ENCODE measurements at places on chromosomes 13 and 19. TPM values are rescaled to one million over a fixed set of nuclear protein-coding genes. Genes with fewer than 3 reads are reported as not detected.

GRCh38 chr13:35833608-35834275, 297.4 kb downstream of the DCLK1 start:
- H3K4me1 ChIP-seq: no peaks in the 10 kb centered on the region
- no peak overlapping the region for H3K4me3 ChIP-seq
- H3K27ac ChIP-seq: no peak overlapping the region
- DNase-seq: no peak
- H3K36me3 ChIP-seq: no peaks in the 10 kb centered on the region
- H3K27me3 ChIP-seq: no peaks in the 10 kb centered on the region

GRCh38 chr13:79851318-79851717, 370.4 kb downstream of the NDFIP2 start:
- DNase-seq: no peak
- H3K36me3 ChIP-seq: no peaks in the 10 kb centered on the region
- no peak overlapping the region for H3K27ac ChIP-seq
- no peaks in the 10 kb centered on the region for H3K27me3 ChIP-seq
- H3K4me1 ChIP-seq: peaks cover 4% of the 10 kb centered on the region
- no peak overlapping the region for H3K4me3 ChIP-seq

DNA sequence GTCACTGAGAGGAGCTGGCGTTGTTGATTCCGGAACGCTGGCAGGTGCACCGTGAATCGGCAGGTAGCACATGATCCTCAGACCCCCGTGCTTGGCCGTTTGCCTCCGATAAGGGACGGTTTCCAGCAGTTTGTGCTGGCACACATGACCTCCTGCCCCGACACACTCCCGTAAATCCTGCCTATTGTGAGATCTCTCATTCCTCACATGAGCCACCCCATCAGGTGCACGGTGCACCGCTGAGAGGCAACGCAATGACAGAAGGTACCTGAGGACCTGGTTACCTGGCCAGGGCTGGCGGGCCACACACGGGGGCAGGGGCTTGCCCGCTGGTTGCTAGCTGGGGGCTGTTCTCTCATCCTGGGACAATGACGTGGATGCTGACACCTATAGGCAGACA, 2.1 kb upstream of the ADPRHL1 start:
- no peaks in the 10 kb centered on the region for H3K4me1 ChIP-seq
- peaks cover 5% of the 10 kb centered on the region for H3K36me3 ChIP-seq
- no peak for DNase-seq
- H3K27me3 ChIP-seq: no peaks in the 10 kb centered on the region
- no peak overlapping the region for H3K27ac ChIP-seq

GRCh38 chr13:99484473-99484872, 16.8 kb upstream of the TM9SF2 start:
- no peaks in the 10 kb centered on the region for H3K27me3 ChIP-seq
- DNase-seq: no peak
- H3K4me1 ChIP-seq: no peaks in the 10 kb centered on the region
- H3K36me3 ChIP-seq: no peaks in the 10 kb centered on the region

GRCh38 chr19:56972291-56972841, 131.8 kb upstream of the PEG3 start:
- H3K4me3 ChIP-seq: no peak overlapping the region
- H3K27me3 ChIP-seq: no peaks in the 10 kb centered on the region
- no peaks in the 10 kb centered on the region for H3K4me1 ChIP-seq
- DNase-seq: no peak
- H3K27ac ChIP-seq: no peak overlapping the region

- H3K27me3 ChIP-seq: no peaks in the 10 kb centered on the region
- DNase-seq: no peak
- no peak overlapping the region for H3K27ac ChIP-seq
These were observed 836.2 kb downstream of the DACH1 start for GRCh38 chr13:71030784-71031183.

DNA sequence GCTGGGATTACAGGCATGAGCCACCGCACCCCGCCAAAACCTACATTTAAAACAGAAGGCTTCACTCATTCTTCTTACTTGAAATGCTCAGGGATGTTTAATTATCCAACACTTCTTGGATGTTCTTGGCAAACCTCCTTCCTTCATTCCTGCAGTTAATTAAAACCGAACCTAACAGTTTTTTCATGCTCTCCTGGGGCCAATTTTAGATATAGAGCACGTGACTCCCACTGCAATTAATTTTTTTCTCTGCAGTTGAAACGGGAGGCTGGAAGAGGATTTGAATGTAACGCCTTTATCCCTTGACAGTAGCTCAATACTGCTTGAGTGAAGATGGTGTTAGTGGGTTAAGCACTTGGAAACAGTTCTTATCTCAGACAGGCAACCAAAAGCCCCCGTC, 4.6 kb upstream of the ACTL9 start:
- no peak for DNase-seq
- H3K36me3 ChIP-seq: no peaks in the 10 kb centered on the region
- H3K27ac ChIP-seq: no peak overlapping the region
- peaks cover 4% of the 10 kb centered on the region for H3K27me3 ChIP-seq

- H3K27me3 ChIP-seq: no peaks in the 10 kb centered on the region
- DNase-seq: no peak
- no peak overlapping the region for H3K27ac ChIP-seq
- H3K36me3 ChIP-seq: no peaks in the 10 kb centered on the region
These were observed 2.3 kb downstream of the GAMT start for GRCh38 chr19:1399079-1399478.

GRCh38 chr13:95710313-95710712, 33.4 kb downstream of the DNAJC3 start:
- no peak for DNase-seq
- no peaks in the 10 kb centered on the region for H3K4me1 ChIP-seq
- H3K27ac ChIP-seq: no peak overlapping the region
- H3K4me3 ChIP-seq: no peak overlapping the region

DNA sequence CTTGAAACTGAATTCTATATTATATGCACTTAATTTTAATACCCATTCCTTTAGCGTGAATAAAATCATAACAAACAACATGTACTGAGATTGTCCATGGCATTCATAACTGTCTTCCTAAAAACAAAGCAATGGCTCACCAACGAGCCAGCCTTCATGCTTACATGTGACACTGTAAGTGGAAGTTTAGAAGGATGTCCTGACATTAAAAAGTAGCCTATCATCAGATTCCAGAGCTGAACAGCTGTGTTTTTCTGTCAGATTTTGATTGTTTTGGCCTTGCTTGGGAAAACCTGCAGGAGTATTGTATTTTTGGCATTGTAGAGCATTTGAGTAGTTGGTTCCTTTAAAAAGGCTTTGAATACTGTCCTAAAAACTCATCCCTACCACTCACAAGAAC, 21.3 kb downstream of the ANKRD10 start:
- no peaks in the 10 kb centered on the region for H3K27me3 ChIP-seq
- H3K4me3 ChIP-seq: no peak overlapping the region
- DNase-seq: no peak
- H3K4me1 ChIP-seq: no peaks in the 10 kb centered on the region
- no peak overlapping the region for H3K27ac ChIP-seq

DNA sequence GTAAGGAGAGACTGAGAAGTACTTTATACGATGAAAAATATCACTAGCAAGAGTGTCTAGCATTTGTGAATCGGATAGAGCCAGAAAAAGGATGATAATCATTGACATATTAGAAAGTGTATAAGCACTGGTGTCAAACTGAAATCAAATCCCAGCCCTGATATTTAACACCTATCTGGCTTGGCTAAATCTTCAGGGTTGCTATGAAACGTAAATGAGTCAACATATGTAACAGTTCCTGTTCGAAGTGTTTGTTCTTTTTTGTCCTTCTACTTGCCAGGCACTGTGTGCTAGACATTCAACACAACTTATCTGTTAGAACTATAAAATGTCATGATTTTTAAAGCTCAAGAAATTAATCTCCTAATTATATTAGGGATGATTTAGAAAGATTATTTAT, 40.8 kb downstream of the SERPINE3 start:
- H3K4me1 ChIP-seq: no peaks in the 10 kb centered on the region
- DNase-seq: no peak
- H3K4me3 ChIP-seq: no peak overlapping the region
- H3K27me3 ChIP-seq: no peaks in the 10 kb centered on the region

DNA sequence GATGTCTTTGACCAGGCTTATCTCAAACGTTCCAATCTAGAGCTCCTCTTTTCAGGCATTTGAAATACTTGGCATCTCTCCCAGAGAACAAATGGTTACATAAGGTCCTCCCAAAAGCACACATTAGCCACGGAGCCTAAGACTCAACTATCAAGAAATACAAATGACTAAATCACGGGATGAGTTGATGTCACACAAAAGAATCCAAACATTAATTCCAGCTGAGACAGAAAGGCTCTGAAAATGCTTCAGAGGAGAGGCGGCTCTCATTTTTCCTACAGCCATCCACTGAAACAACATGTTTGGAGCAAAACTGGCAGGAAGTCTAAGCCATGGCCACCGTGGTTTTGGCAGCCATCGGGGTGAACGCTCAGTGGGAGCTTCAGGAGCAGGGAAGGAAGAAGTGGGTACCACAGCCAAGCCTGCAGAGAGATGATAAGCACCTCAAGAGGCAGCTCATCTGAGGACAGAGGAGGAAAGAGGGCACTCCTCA, 122.5 kb downstream of the STK24 start:
- peak overlapping the region; percentile 57 for H3K27ac ChIP-seq
- H3K36me3 ChIP-seq: peaks cover 44% of the 10 kb centered on the region
- H3K27me3 ChIP-seq: no peaks in the 10 kb centered on the region
- no peak overlapping the region for H3K4me3 ChIP-seq

The IZUMO2 gene
- not detected for total RNA-seq

- no peaks in the 10 kb centered on the region for H3K36me3 ChIP-seq
- H3K27me3 ChIP-seq: no peaks in the 10 kb centered on the region
- H3K4me3 ChIP-seq: no peak overlapping the region
- no peak overlapping the region for H3K27ac ChIP-seq
These were observed 252.9 kb downstream of the COL4A1 start for GRCh38 chr13:110054041-110054440.

DNA sequence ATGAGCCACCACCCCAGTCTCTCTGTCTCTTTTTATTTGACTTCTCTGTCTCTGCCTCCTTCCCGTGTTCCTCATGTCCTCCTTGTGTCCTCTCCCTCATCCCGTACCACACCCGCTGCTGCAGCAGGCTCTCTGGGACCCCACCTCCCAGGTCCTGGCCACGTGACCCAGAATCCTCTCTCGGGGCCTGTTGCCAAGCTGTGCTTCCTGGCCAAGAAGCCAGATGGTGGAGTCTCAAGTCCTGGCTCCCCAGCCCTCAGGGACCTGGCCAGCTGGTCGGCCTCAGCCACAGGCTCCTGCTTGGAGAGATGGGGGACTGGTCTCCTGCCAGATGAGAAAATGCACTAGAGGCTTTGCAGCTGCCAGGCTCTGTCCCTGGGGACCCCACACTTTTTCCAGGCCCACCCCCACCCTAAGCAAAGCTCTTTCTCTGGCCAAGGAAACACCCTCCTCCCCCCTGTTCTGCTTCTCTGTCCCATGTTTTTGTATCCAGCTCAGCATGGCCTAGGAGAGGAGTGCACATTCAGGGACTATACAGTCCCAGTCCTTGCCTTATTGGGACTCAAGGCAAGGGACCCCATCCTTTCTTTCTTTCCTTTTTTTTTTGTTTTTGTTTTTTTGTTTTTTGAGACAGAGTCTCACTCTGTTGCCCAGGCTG, 34.3 kb upstream of the SHKBP1 start:
- H3K27ac ChIP-seq: no peak overlapping the region
- no peak overlapping the region for H3K4me3 ChIP-seq
- H3K36me3 ChIP-seq: no peaks in the 10 kb centered on the region
- no peak for DNase-seq
- H3K4me1 ChIP-seq: no peaks in the 10 kb centered on the region

DNA sequence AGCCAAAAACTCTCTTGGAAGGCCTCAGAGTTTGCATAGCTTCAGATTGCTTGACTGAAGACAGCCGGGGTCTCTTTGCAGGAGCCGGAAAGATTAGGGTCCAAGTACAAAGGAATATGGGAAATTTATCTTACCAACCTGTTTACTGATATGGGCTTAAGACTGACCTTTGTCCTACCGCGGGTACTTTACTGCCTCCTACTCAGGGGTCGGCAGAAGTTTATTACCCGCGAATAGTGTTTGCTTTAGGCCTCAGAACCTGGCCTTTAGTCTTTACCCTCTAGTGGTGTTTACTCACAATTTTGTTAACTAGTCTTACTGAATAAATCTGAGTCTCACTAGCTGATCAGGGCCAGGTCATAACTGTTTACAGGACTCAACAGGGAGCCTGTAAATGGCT, 765.4 kb upstream of the SPRY2 start:
- DNase-seq: no peak
- H3K4me3 ChIP-seq: no peak overlapping the region
- no peaks in the 10 kb centered on the region for H3K27me3 ChIP-seq

The PBX4 gene
- 11.4 TPM for total RNA-seq

The GPR4 gene
- 12.6 TPM for total RNA-seq

The CYP4F8 gene
- total RNA-seq: not detected

DNA sequence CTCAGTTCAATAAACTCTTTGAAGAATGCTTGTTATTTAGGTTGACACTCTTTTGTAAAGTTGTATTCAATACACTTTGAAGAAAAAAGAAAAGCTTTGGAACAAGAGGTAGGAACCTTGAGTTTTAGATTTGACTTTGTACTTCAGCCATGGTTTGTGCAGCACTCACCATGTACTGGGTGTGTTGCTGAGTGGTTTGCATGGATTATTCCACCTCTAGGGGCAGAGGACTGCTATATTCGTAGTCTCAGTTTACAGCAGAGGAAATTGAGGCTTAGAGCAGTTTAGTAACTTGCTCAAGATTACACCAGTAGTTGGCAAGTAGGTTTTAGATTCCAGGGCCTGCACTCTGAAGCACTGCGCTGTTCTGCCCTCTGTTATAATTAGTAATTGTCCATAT, 68.8 kb downstream of the DNAJC3 start:
- no peaks in the 10 kb centered on the region for H3K4me1 ChIP-seq
- DNase-seq: no peak
- no peak overlapping the region for H3K27ac ChIP-seq
- no peak overlapping the region for H3K4me3 ChIP-seq
- H3K36me3 ChIP-seq: peaks cover 4% of the 10 kb centered on the region

DNA sequence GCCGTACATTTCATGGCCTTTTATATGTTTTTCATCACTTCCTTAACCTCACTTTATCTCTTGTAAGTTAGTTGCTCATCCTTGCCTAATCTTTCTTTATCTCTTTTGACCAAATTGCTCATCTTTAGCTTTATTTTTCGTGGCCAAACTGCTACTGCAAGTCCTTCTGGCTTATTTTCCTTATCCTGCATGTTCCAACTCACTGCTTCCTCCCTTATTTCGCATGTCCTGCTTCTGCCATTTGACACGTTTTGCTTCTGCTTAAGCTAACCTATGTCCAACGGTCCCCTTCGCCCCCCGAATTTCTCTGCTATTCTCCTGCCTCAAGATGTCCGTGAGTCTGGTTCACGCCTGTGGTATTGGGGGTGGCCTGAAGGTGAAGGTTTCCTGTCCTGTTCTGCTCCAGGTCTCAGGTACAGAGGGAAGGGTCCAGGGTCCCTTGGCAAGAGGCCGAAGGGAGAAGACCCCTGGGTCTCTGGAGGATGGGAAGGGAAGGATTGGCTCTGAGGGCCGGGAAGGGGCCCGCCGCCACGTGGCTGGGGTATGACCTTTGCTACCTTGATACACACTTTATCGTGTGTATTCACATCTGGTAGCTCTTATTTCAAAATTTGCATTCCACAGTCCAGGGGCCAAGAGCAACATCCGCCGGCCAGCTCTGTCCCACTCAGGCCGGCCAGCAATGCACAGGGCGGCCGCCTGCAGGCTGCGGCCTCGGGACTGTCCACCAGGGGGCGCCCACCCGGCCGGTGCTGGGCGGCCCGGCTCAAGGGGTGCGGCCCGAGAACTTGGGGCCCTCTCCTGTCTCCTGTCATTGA, 2.9 kb upstream of the C19orf85 start:
- DNase-seq: peak; percentile 63
- no peak overlapping the region for H3K27ac ChIP-seq
- peaks cover 17% of the 10 kb centered on the region for H3K4me1 ChIP-seq
- H3K4me3 ChIP-seq: no peak overlapping the region
- no peaks in the 10 kb centered on the region for H3K36me3 ChIP-seq
